ENCODE measurements at places on chromosomes 3 and 15.

DNA sequence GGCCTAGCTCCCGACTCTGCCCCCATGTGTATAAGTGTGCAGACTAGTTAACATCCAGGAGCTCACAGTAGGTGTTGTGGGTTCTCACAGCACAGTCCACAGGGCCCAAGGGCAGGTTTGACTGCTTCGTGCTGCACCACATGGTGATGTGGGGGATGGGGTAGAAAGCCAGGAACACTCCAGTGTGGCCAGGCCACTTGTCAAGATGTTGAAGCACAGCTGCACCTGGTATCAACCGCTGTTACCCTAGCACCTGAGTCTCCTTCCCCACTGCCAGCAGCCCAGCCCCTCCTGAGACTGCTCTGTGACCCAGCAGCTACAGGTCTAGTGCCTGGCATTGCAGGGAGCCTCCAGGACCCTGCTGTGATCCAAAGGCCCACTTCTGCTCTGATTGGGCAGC is 53.4 kb downstream of the CHDH start:
- no peak for DNase-seq

DNA sequence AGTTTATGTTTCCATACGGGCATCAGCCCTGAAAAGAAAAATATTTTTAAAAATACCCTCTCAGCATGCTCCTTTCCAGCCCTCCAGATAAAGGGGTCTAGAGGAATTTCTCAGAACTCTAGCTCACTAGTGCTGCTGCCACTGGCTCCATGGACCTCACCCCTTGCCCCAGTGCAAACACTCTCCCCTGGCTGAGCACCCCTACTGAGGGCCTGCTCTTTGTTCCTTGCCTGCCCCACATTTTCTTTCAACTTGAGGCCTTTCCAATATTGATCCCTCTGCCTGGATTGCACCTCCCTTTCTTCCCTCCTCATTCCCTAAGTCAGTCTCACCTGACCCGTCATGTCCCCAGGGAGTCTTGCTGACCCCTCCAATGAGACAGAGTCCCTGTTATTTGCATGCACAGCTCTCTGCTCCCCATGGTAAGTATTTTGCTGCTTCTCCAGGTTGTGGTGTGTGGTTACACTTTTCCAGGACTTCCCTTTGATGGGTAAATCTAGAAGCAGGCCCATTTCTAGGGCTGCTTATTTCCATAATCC is 196.5 kb downstream of the EPHB1 start:
- no peak for DNase-seq

GRCh38 chr3:171833789-171834460 is 9.2 kb upstream of the TMEM212 start:
- no peak for DNase-seq

GRCh38 chr3:37819591-37819990 is 42.1 kb upstream of the CTDSPL start:
- no peak for DNase-seq

DNA sequence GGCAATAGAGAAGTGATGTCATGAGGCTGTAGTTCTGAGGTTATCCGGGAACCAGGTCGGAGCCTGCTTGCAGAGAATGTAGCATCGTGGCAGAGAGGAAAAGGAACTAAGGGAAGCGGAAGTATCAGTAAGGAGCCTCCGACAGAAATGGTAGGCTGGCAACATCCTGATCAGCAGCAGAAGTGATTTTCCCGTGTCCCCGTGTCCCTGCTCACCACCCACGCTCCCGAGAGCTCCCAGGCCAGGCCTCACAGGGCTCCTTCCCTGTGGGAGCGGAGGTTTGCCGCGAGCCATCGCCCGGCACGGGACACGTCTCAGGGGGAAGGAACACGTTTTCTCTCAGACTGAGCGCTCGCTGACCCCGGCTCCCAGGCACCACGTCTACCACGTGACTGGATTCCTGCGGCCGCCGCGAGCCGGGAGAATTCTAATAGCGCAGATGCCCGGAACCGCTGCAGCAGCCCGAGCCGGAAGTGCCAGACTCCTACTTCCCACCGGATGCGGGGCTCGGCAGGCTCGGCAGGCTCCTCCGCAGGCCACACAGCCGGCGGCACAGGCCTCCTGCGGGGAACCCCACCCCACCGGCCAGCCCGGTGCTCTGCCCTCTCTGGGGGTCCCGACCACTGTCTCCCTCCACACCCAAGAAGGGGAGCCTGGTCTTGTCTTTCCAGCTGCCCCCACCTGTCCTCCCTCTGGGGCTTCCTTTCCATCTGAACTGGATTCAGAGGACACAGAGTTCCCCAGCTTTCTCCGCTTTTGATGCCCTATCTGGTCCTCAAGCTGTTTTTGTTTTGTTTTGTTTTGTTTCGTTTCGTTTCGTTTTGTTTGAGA is 99.3 kb downstream of the BDH1 start:
- DNase-seq, result peak; percentile 41

GRCh38 chr3:69085168-69085832 is 563 bp downstream of the ARL6IP5 start:
- DNase-seq, result no peak

DNA sequence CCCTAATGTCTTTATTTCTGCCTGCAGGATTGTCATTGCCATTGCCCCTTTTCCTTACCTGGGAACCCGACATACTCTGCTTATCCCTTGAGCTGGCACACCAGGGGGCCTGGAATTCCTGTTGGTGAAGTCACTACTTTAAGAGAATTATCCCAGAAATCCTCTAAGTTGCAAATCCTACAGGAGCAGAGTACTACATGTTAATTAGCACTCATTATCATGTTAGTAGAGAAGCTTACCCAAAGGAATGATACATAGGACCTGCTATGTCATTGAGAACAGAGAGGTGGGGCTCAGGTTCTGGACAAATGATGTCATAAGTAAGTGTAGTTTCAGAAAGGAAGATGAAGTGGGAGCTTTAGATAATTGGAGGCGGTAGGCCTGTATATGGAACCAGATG is 27.4 kb downstream of the SCG5 start:
- DNase-seq, result no peak

- DNase-seq, result no peak
Measured at GRCh38 chr3:193029800-193030199, 112.1 kb upstream of the MB21D2 start.

- no peak for DNase-seq
Measured at GRCh38 chr15:78715434-78715833, 74.4 kb upstream of the CHRNB4 start.

- DNase-seq, result no peak
Measured at GRCh38 chr3:141311170-141311495, 57.2 kb upstream of the ZBTB38 start.

GRCh38 chr15:99095626-99096025 is 9.3 kb upstream of the SYNM start:
- no peak for DNase-seq

GRCh38 chr3:16658925-16659793 is 53.9 kb upstream of the DAZL start:
- no peak for DNase-seq

DNA sequence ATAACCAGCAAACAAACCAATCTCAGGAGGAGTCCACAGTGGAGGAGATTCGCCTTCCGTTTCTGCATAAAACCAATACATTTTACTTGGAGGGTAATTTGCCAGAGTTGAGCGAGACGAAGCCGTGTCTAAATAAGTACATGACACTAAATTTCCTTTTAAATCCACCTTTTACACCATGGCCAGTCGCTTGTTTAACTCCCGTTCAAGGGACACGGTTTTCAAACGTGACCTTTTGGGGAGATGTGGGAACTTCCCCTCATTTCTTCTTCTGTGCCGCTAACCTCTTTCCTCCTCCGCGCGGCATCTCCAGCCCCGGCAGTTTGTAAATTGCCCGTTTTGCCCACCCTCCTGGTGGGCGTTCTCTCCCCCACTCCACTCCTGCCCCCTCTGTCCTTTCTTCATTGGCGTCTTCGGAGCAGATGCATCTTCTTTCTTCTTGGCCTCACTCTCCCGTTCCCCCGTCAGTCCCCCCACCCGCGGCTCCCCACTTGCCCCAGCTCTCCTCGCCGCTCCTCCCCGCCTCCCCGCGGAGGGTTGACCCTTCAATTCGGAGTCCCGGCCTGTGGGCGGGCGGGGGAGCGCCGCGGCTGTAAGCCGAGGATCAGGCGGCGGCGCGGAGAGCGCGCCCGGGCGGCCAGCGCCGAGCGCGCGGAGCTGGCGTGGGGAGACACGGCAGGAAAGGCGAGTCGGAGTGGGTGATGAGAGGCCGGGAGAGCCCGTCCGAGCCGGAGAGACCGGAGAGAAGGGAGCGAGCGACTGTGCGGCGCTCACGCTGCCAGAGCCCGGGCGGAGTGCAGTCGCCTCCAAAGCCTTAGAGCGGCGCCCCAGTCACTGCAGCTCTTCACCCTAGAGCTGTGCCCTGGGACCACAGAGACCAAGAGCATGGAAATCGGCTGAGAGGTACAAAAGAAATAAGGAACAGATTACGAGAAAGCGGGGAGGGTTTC is at the start of gene NLGN1:
Gene NLGN1 (plus strand): TSS at position 584 of the 950 bp plus-strand sequence.
- no peak for DNase-seq

GRCh38 chr3:105906836-105907235 is 38.0 kb upstream of the CBLB start:
- no peak for DNase-seq

DNA sequence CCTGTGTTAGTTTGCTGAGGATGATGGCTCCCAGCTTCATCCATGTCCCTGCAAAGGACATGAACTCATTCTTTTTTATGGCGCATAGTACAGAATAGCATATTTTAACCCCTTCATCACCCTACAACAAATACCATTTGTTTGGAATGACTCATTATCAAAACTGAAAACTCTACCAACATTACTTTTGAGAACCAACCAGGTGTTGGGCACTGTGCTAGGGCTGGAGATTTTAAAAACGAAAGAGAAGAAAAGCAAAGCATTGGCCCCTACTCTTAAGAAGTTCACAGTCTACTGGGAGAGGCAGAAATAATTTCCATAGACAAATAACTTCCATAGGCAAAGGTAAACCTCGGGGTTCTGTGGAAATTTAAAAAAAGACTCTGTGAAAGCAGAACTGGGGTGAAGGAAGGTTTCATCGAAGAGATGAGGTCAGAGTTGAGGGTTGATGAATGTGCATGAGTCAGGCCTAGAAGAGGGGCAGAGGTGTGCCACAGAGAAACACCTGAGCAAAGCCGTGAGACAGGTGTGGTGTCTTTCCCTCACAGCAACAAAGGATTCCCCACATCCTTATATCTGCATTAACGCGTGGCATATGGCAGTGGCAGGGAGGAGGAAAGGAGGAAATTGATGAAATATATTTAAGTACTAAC is 51.0 kb downstream of the MCF2L2 start:
- no peak for DNase-seq

DNA sequence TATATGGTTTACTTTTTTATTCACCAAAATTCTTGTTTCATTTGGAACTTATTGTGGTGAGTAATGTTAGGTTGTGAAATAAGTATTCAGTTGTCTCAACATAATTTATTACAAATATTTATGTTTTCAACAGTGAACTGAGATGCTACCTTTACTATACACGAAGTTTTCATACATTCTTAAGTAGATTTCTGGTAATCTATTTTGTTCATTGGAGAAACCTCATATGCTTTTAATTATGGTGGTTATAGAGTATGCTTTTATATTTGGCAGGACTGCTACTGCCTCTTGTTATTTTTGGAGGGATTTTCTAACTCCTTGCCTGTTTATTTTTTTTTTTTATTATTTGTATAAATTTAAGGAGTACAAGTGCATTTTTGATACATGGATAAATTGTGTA is 253.1 kb downstream of the NLGN1 start:
- DNase-seq, result no peak

DNA sequence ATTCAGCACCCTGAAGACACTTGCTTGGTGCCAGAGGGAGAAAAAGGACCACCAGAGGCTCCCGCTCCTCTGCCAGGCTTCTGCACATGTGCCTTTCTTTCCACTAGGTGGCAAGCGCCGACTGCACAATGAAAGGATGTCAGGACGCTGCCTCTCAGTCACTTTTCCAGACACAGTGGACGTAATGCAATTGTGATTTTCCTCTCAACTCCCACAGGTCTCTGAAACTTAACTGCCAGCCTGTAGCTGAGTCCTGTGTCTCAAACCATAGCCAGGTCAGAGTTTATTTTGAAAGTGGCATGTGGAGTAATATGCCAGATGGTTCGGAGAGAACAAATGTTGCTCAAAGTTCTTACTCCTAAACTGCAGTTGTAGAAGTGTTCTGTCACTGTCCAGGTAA is 162.9 kb downstream of the ITPR1 start:
- no peak for DNase-seq

GRCh38 chr3:10006762-10007090 is 19.5 kb upstream of the FANCD2 start:
- DNase-seq, result no peak

GRCh38 chr3:155979746-155980145 is 109.3 kb downstream of the GMPS start:
- DNase-seq, result no peak

DNA sequence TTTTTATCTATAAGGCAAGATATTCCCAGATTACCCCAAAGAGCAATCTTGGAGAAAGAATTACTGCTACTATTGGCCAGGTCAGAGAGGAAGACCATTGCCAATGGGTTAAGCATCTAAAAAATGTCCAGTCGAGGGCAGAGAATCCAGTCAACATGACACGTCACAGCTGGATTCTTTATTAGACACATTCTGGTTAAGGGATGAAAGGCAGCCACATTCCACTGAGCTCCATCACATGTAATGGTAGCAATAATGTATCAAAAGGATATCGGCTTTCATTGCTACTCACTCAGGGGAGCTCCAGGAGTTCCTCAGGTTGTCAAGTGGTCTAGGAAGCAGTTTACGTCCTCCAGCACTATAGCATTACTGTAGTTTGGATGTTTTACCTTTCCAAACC is 421.1 kb downstream of the PLOD2 start:
- no peak for DNase-seq

DNA sequence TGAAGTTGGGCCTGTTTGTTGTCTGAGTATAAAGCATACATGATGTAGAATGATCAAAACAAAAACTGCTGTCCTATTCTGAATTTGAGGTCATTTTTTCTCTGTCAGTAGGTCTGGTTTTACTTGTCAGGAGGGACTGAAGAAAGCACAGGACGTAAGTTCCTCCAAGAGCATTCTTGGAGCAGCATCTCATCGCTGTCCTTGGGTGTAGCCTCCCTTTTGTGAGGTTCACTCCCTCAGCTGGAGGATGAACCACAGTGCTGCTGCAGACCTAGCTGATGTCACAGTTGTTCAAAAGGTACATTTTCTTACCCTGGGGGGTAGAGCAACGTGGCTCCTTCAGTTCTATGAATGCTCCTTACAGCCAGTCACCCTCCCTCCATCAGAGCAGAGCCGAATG is 490.0 kb upstream of the TBL1XR1 start:
- no peak for DNase-seq

GRCh38 chr3:133840767-133841166 is 35.2 kb downstream of the SRPRB start:
- DNase-seq, result no peak

GRCh38 chr3:30203301-30203700 is 403.1 kb upstream of the TGFBR2 start:
- no peak for DNase-seq

- no peak for DNase-seq
Measured at GRCh38 chr3:124731760-124732159, 1.5 kb downstream of the UMPS start.

- DNase-seq, result no peak
Measured at GRCh38 chr3:84891851-84892250, 66.9 kb upstream of the CADM2 start.

DNA sequence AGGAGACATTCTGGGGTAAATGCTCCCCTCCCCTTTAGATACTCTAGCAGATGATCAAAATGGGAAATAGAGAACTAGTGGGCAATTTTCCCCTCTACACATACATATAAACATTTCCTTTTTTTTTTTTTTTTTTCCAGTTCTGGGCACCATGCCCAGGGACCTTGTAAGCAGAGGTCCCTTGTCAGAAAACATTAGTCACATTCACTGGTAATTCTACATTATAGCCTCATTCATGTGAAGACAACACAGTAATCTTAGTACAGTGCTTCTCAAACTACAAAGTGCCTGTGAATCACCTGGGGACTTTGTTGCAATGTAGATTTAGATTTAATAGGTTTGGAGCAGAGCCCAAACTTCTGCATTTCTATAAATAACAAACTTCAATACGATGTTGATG is 60.1 kb upstream of the ACTC1 start:
- no peak for DNase-seq

Data from CD8-positive, alpha-beta T cell (primary cell).